ENCODE measurements at places on chromosomes 12 and 14. TPM values are rescaled to one million over a fixed set of nuclear protein-coding genes. Genes with fewer than 3 reads are reported as not detected.

DNA sequence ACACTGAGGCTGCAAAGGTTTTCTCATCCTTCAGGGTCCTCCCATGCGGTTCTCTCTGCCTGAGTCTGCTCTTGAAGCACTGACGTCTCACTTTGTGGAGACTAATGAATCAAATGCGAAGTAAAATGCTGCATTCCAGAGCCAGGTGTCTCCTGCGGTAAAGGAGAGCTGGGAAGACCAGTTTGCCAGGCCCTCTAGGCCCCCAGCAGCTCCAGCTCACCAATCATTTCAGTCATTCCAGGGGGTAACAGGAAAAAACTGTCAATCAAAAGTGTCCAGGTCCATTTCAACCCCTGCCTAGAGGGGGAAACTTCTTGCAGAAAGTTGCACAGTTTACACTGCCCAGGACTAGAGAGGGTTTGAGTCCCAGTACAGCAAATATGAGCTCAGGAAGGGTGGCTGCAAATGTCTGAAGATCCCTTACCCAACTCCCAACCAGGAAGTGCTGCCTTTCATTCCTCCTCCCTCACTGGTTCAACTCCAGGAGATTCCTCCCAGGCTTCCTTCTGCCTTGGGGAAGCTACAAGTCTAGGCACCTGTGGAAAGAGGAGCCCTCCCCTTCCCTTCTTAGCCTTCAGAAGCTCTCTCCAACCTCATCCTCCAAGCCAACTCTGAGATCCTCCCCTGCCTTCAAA is 2.7 kb upstream of the NXPH4 start:
- DNase-seq = no peak

- no peak for DNase-seq
These were observed 11.3 kb upstream of the KCNH3 start for GRCh38 chr12:49527361-49528130.

DNA sequence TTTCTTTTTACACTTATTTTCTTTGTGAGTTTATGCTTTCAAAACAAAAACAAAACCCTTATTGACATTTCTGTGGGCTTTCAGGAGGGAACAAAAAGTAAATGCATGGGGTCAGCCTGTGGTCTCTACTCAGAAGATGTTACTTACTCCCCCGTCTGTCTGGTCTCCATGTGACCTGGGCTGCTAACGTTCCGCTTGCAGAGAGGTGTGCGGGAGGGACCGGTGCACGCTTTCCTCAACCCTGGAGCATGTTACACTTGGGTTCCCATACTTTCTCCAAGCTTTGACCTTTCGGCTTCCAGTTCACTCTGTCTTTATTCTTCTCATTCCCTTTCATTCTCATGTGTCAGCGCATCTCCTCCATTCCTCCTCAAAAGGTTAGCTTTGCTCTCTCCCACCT is 36.5 kb downstream of the ZC3H14 start:
- DNase-seq = no peak

DNA sequence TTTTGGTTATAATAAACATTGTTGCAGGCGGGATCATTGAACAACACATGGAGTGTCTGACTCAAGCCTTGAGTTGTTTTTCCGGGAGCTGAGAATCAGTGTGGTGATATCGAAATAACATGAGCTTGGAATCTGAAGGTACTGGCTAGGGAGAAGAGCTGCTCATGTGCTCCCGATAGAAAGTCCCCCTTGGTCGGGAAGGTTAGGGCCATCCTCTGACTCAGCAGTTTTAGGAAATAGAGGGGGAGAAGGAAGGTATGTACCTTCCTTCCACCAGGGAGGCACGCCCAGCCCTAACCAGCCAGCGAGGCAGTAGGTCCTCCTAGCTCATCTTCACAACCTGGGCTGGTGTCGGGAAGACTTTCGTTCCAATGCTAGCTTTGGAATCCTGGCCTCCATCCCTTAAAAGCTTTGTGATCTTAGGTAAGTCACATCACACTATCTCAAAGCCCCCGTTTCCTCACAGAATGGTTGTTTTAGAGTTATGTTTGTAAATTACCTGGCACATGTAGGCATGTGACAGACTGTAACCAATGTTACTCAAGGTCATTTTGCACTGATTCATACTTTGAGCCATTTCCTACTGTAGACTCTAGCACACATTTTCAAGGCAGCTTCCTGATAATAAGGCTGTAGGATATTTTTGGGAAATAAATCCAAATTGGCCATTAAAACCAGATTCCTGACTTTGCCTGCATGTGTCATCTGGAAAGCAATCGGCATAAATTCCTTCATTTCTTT is 1.9 kb upstream of the RAB35 start:
- DNase-seq = no peak

DNA sequence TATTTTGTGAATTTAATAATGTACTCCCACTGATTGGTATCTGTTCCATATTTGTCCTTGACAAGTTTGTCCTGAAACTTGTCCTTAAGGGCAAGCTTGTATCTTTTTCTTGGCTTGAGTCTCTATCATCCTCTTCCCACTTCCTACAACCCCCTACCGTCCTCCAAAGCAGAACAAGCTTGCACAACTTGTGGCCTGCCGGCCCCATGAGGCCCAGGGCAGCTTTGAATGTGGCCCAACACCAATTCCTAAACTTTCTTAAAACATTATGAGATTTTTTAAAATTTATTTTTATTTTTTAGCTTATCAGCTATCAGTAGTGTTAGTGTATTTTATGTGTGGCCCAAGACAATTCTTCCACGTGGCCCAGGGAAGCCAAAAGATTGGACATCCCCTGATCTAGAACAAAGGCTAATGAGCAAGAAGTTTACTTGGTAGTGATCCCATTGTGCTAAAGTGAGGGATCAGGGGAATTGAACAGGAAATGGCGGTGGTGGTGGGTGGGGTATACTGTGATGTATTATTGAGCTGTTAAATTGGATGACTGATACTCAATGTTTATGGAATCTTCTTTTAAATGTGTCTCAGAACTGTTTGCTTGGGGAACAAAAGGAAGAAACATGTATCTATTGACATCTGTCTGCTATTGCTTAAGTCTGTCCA is 37.8 kb downstream of the TMX1 start:
- DNase-seq = no peak

Gene TMEM229B
- not detected for total RNA-seq

Gene DMAC2L
- 83.4 TPM for total RNA-seq

Gene SDR9C7
- not detected for total RNA-seq

Measured in stomach (tissue), 19 donors.